Peyer's patch (tissue), 4 donors: ENCODE measurements at places on chromosomes 4 and X.

GRCh38 chr4:85607624-85608023 is 132.7 kb downstream of the ARHGAP24 start:
- peak; percentile 80 for DNase-seq

GRCh38 chr4:3108211-3108610 is 33.7 kb downstream of the HTT start:
- no peak for DNase-seq

DNA sequence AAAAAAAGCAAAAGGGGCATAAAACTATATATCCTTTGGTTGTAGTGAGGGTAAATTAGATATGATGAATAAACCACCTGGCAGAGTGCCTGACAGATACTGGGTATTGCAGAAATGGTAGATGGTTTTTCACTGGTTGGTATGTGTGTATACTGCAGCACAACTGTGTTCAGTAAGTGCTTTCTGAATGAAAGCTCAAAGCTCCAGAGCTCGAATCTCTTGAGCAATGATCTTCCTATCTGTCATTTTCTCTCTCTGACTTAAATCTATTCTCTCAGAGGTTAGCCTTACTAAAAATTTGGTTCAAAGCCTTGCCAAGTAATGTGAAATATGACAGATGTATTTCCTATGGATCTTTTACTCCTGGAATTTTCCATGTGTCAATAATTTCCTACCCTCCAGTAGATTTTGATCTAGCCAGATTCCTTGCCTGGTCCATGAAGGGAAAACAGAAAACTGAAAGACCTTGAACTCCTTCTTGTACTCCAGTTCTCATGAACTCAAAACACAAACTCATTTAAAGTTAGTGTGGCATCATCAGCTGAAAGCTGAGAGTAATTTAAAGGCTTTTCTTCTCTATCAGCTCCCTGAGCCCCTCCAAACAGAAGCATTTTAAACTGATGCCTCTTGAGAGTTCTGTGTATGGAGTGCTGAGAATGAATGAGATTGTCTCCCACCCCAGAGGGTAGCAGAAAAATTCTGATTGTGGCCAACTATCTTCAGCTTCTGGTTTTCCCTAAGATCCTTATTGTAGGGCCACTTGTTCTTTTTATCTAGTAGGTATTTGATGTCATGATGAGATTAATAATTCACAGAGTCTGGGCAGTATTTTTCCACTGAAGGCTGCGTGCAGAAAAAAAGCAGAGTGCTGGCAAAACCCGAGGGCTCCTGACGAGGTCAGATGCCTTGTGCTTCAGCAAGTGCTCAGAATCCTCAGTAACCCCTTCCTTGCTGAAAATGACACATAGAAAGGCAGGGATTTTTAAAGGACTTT is 363.4 kb upstream of the BOD1L1 start:
- DNase-seq = no peak

DNA sequence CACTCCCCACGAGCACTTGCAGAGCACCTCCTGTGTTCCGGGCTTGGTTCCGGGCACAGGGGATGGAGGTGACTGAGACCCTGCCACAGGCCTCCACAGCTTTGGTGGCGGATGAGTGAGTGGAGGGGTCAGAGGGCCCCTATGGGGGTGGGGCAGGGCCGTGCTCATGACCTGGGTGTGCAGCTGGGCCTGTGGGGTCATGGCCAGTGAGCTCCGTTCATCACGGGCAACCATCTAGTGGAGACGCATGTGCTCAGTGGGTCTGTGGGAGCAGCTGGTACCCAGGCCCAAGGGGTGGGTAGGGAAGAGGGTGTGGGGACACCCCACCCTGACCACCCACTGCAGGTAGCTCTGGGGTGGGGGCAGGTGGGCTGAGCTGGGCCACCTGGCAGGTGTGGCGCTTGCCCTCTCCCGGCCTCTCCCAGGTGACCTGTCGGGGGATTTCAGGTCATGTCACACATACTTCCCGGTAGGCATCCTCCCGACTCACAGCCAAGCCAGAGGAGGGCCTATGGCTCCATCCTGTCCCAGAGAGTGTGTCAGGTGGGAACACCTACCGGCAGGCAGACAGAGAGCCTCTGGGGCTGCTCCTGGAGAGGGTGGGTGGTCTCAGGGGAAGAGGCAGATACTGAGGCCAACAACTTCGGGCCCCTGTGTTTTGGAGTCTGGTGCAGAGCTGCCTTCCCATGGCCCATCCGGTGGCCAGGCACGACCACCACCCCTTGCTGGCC is 3.6 kb downstream of the PSAPL1 start:
- DNase-seq = peak; percentile 40

- DNase-seq = no peak
Observed at GRCh38 chr4:189613207-189613606, 327.5 kb upstream of the FRG1 start.

DNA sequence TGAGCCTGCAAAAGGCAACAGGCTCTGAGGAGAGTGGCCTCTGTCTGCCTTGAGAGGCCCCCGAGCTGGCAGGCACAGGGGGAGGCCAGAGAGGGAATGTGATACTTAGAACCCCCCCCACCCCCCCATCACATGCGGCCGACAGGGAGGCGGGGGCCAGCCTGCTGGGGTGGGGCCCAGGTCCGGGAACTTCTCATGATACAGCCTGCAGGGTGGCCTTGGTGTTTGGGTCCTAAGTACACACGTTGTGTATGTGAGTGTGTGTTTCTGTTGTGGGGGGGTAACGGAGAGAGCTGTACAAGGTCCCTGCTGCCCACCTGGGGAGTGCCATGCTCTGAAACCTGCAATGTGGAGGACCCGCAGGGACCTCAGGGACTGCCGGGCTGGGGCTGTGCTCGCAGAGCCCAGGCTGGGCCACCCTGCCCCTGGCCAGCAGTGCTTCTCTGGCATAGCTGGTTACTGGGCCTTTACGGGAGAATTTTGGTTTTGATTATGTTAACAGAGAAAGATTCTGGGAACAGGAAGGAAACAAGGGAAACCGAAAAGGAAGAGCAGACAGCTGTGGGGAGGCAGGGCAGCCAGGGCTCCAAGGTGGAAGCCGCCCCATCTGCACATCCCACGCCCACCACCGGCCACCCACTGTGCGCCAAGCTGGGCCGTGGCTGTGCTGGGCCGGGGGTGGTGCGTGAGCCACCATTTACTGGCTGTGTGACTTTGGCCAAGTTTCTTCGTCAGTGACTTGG is 19.9 kb downstream of the SH3BP2 start:
- DNase-seq = no peak

GRCh38 chr4:14700544-14700943 is 301.7 kb upstream of the CPEB2 start:
- no peak for DNase-seq

- no peak for DNase-seq
Observed at GRCh38 chr4:21013501-21013900, 313.2 kb downstream of the PACRGL start.

DNA sequence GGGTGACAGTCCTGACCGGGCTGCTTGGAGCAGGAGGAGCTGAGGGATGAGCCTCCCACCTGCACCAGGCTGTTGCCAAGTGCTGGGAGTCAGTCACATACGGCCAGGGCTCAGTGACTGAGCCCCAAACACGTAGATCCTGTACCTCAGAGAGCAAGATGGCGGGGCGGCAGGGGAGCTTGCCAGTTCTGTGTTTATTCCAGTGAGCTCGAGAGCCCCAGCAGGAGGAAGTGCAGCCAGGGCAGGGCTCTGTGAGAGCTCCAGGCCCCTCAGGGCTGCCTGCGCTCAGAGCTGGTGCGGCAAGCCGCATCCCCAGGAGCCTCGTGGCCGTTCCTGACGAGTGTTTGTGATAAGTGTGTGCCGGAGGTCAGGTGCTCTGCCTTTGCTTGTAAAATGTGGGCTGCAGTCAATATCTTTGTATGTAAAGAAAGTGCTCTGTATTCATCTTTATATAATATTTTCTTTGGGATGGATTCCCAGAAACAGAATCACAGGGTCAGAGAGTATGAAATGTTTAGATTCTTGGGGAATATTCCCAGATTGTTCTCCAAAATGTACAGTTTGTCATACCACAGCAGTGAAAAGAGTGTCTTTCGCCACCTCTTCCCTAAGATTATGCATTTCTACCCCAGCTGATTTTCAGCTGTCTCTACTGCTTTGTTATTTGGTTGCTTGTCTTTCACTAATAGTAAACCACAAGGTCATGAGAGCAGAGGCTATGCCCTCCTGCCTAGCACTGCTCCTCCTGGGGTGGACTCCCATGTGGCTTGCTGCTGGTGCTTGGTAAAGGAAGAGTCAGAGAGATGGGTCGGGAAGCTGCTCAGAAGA is 50.3 kb downstream of the NELFA start:
- DNase-seq = no peak

- DNase-seq = no peak
Observed at GRCh38 chr4:173519111-173520101, 10.6 kb downstream of the HAND2 start.

GRCh38 chr4:133403913-133404312 is 254.8 kb downstream of the PCDH10 start:
- DNase-seq = no peak

DNA sequence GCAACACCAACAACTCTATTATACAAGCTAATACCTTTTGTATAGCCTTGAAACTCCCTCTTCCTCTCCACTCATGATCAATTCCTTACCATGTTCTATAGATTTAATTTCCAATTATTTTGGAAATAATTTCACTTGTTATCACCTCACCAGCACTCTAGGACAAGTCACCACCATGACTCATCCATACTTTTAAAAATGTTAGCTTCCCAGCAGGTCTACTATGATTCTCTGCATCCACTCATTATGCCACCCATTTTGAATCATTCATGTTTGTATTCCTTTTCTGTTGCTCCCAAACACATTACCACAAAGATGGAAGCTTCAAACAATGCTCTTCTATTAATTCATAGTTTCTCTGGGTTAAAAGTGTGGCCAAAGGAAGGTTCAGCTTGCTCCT is 469.6 kb downstream of the PDGFC start:
- DNase-seq = no peak

DNA sequence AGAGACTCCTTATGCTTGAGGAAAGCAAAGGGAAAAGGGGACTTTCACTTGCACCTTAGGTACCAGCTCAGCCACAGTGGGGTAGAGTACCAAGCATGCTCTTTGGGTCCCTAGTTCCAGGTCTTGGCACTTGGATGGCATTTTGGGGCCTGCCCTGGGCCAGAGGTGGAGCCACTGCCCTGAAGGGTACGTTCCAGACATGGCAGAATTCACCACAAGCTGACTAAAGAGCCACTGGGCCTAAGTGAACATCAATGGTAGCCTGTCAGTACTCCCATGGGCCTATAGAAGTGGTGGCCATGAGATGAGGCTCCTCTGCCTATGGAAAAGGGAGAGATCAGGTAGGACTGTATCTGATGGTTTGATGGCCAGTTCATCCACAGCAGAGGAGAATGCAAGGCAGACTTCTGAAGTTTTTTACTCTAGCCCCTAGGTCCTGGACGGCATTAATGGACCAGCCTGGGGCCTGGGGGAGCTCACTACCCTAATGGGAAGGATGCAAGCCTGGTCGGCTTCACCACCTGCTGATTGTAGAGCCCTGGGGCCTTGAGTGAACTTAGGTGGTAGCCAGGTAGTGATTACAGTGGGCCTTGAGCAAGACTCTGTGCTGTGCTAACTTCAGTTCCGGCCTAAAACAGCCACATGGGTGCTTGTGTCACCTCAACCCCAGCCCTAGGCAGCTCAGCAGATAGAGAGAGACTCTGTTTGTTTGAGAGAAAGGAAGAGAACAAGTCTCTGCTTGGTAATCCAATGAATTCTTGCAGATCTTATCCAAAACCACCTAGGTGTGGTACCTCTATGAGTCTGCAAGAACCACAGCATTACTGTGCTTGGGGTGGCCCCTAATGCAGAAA is 19.8 kb upstream of the HSFX4 start:
- no peak for DNase-seq

GRCh38 chr4:2390146-2390545 is 28.3 kb downstream of the ZFYVE28 start:
- DNase-seq = no peak

GRCh38 chrX:11196476-11196875 is 85.3 kb downstream of the HCCS start:
- no peak for DNase-seq

DNA sequence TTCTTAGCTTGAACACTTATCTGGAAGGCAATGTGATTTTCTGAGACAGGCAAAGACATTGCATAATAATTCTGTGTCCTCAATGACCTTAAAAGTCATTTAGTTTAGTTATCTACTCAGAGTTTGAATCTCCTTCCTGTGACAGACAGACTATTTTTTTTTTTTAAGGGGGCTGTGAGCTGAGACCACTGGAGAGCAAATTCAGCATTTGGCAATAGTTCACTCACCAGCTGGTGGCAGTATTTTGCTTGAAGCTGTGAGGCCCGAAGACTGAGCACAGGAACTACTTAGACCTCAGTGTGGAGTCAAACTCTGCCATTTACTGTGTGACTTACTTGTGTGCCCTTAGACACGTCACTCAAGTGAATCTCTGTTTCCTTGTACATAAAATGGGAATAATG is 22.9 kb upstream of the CPE start:
- DNase-seq = no peak

GRCh38 chr4:140829825-140830224 is 73.6 kb upstream of the TBC1D9 start:
- DNase-seq = no peak

DNA sequence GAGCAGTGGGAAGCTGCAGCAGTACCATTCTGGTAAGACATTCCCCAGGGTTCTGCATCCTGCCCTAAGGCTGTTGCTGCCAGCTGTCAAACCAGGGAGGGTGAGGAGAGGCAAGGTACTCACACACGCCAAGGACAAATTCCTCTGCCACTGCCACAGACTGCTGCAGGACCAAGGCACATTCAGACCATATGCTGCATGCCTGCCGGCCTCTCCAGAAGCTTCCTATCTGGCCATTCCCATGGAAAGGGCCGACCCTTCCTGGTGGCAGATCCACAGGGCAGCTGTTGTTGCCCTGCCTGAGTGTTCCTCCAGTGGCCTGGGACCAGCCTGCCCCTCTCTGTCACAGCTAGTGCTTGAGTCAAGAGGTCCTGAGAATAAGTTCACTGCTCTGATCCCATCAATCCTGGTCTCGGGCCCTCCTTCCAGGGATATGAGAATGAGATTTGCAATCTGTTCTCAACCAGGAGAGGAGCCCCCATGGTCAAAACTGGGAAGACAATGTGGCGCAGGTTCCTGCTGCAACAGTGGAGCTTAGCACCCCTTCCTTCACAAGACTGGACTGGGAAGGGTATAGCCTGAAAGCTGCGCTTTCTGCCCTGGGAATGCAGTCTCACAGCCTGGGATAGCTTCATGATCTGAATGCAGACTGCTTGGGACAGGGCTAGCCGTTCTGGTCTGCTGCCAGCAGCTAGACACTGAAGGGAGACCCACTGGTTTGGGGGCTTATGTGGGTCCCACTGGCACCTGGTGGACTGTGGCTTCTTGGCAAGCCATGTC is 342.5 kb upstream of the NDST3 start:
- no peak for DNase-seq

DNA sequence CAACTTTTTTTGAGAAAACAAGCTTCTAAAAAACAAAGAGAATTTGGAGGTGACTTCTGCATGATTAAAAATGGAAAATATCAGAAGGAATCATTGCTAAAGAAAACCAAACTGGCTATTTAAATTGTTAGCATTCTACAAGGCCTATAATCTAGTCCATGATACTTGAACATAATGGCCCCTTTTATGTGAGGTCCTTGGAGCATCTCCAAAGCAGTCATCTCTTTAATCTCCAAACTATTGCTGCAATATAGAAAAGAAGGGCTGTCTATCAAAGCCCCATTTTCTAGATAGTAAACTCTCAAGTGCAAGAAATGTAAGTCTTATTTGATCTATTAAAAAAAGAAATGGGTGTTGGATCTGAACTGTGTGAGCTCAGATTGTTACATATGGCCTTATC is 615.1 kb downstream of the CENPC start:
- no peak for DNase-seq
